ENCODE measurements at places on chromosomes 2 and 18. TPM values are rescaled to one million over a fixed set of nuclear protein-coding genes. Genes with fewer than 3 reads are reported as not detected.

- no peak for DNase-seq
Observed at GRCh38 chr2:203799908-203800307, 67.7 kb upstream of the CTLA4 start.

GRCh38 chr2:177519534-177520115 lies 127.1 kb downstream of the AGPS start:
- no peak for DNase-seq

- DNase-seq, result no peak
Observed at GRCh38 chr2:173394091-173394974, 39.7 kb downstream of the CDCA7 start.

DNA sequence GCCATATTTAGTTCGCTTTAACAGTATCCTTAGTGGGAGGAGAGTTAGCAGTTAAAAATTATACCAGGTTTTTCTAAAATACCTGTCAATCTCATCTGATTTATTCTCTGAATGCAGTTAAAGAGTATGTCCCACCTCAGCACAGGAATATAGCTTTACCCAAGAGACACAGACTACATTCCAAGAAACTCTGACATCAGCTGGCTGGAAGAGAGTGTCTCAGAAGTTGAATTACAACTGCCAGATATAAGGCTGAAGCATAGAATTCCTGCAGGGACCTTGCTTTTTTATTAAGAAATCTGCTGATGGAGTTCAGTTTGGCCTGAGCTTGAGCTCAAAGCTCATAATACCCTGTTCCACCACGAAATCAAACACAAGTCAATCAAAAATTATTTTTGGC lies 25.4 kb upstream of the CNTNAP5 start:
- no peak for DNase-seq

DNA sequence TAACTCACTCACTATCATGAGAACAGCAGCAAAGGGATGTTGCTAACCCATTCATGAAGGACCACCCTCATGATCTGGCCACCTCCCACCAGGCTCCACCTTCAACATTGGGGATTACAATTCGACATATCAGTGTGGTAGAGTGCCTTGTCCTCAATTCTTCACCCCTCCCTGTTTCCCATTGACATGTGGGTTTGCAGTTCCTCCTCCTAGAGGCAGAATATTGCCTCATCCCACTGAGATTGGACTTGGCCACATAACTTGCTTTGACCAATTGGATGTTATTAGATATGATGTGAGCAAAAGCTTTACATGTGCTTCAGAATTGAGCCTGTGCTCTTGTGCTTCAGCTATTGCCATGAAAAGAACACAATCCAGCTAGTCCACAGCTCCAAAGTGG lies 217.0 kb upstream of the CXCR4 start:
- no peak for DNase-seq

GRCh38 chr18:50093366-50094064 lies 101.4 kb downstream of the MYO5B start:
- DNase-seq, result no peak

GRCh38 chr2:235194351-235194750 lies 242.5 kb downstream of the SH3BP4 start:
- no peak for DNase-seq

DNA sequence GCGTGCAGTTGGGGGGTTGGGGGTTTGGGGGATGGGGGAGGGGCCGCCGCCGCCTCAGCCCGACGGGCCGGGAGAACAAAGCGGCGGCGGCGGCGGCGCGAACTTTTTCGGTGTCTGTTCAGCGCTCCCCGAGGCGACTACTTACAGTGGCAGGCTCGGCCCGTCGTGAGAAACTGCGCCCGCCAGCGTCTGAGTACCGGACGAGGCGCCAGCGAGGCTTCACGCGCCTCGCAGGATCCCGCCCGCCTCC lies 172 bp downstream of the PRKD3 start:
- DNase-seq, result peak; percentile 89

DNA sequence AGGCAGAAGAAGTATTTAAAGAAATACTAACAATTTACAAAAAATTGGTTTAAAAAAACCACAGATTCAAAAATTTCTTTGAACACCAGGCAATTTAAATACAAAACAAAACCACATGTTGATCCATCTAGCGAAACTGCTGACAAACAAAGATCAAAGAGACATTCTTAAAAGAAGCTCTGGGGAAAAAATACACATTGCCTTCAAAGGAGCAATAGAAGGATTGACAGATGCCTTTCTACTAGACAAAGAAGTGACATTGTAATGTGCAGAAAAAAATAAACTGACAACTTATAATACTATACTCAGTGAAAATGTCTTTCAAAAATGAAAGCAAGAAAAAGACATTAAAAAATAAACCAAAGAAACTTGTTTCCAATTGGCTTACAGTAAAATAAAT lies 12.6 kb upstream of the EIF2AK3 start:
- no peak for DNase-seq

GRCh38 chr2:33412920-33413319 lies 63.5 kb upstream of the RASGRP3 start:
- no peak for DNase-seq

KIF1A gene
- total RNA-seq, result 27.4 TPM

UCN gene
- 1.6 TPM for total RNA-seq

KYNU gene
- total RNA-seq, result 2.1 TPM

Data from left cardiac atrium (tissue), 4 donors.